KG1 (cell line): ENCODE measurements at places on chromosomes 12 and 14.

DNA sequence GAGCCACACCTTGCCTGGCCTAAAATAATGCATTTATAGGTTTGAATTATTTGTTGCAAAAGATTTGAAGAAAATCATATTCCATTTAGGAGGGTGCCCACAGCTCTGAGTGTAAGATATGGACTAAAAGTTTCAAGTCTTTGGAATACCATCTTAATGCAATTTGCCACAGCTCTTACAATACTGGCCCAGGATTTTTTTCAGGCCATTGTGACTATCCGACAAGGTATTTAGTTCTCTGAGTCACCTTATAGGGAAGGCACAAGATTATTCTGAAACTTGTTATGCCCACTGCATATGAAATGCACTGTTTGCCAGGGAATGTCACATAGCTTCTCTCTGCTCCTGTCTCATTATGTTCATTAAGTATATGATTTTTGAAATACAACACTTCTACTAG lies 29.6 kb upstream of the SLC6A13 start:
- no peak for DNase-seq

- no peak for DNase-seq
Observed at GRCh38 chr12:108066583-108067577, 62.2 kb upstream of the WSCD2 start.

DNA sequence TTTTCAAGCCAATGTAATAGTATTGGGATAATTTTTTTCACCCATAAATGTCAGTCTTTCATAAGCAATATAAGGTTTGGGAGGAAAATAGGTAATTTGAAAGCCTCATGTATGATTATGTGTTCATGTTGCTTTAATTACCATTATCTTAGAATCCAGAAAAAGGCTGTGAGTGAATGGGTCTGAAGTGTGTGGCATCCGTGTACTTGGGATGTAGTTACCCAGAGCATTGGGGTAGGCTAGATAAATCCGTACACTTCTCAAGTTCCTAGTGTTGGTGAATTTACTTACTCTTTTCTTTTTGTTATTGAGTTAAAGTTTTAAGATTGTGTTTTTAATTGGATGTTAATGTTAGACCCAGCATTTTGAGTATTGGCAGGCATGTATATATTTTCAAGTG lies 104.4 kb downstream of the FGD4 start:
- DNase-seq, result no peak

GRCh38 chr12:10363914-10364814 lies 25.7 kb downstream of the KLRK1 start:
- peak; percentile 46 for DNase-seq
